ENCODE measurements at places on chromosomes 13 and 19. TPM values are rescaled to one million over a fixed set of nuclear protein-coding genes. Genes with fewer than 3 reads are reported as not detected.

DNA sequence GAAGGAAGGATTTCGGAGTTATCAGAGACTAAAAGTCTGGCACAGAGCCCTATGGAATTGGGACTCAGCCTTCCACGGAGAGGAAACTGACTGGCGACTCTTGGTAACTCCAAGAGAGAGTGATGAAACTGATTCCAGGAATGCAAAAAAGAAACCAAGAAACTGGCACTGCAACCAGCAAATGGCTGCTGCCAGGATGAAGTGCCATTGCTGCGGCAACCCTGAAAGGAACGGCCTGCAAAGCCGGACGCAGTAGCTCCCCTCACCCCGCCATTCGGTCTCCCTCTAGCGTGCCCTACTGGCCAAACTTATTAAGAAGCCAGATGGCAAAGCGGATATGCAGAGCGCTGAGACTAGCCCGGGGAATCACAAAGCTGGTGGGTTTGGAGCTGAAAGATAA, 236.0 kb downstream of the PCDH9 start:
- DNase-seq = peak; percentile 0

The GADD45GIP1 gene
- total RNA-seq = 32.1 TPM

DNA sequence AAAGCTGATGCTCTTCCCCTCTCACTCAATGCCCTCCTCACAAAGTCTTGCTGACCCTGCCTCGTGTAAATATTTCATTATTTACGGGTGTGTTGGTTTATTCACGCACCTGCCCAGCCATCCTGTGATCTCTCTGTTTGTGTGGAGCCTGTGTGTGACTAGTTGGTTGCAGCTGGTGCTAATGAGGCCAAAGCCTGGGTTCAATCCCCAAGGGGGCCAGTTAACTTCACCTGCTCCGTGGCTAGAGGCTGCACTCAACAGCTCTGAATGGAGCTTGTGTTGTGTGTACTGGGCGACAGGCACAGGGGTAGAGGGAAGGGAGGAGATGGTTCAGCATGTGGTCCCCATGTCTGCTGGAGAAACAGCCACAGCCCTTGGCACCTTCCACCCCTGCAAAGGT, 109.5 kb downstream of the DNAJC15 start:
- DNase-seq = no peak

- no peak for DNase-seq
Measured at GRCh38 chr19:38662537-38663155, 15.2 kb downstream of the ACTN4 start.

The CGB3 gene
- total RNA-seq = not detected

- DNase-seq = peak; percentile 5
Measured at GRCh38 chr13:24680258-24680920, at the start of gene ATP12A. Gene ATP12A (plus strand): TSS chr13:24680408. CDS start chr13:24680744, 336 bp downstream.

- DNase-seq = no peak
Measured at GRCh38 chr13:88456151-88456550, 785.0 kb downstream of the SLITRK5 start.

All from activated T-helper 1 cell treated with anti-CD3 and anti-CD28 coated beads, Interleukin-12 subunit alpha, Interleukin-12 subunit beta, Interleukin-2, Interleukin-4 antibody, amounts not matched to agents 30 ng/mL and 10 ng/mL and 1 ng/mL, durations not matched to agents 14 hours and 24 hours and 36 hours (primary cell).